ENCODE measurements at places on chromosomes 6 and 20.

GRCh38 chr20:43691928-43692524, 25.1 kb downstream of the MYBL2 start:
- DNase-seq = peak; percentile 52

- peak; percentile 16 for DNase-seq
These were observed 9.2 kb downstream of the ZHX3 start for GRCh38 chr20:41308290-41308711.

DNA sequence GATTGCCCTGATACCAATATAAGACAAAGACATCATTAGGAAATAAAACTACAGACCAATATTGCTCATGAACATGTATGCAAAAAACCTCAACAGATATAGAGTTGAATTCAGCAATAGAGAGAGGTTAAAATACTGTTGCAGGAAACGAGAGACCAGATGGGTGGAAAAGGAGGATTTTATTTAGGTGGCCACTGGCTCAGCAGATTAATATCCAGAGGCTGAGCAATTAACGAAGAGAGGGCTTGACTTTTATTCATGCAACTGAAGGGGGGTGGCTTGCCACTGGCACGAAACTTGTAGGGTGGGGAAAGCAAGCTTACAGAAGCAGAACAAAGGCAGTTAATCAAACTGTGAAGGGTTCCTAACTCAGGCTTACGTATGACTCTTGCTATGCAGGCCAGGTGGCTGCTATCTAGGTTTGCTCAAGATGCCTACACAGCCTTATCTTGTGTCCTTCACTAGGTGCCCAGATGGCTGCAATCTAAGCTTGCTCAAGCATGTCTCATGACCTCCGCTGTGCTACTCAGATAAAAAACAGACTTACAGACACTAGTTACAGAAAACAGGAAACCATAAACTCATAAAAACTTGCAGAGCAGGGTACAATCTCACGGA, 126.4 kb downstream of the MMUT start:
- DNase-seq = no peak

DNA sequence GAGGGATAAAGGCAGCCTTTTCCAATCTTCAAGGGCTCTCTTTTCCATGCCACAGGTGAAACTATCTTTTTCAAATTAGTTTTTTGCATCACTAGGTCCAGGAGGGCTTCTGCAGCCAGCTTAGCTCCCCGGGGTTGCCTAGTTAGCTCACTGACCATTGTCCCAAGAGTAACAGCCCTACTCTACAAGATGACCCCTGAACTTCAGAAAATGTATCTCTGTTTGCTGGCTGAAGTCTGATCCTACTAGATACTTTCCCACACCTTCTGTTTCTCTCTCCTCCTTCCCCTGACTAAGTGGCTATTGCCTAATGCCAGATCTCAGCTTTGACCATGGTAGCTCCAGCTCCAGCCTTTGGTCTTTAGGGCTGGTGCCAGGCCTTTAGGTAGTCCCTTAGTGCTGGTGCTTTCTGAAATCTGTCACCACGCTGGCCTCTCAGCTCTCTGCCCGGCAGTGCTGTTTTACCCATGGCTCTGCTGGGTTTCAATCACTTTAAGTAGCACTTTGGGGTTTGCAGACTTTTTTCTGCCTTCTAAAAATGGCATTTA, 255.1 kb downstream of the RNGTT start:
- DNase-seq = no peak

- no peak for DNase-seq
These were observed 67.8 kb downstream of the GFOD1 start for GRCh38 chr6:13419422-13420195.

GRCh38 chr6:41713650-41714291, 21.6 kb downstream of the TFEB start:
- DNase-seq = peak; percentile 52

DNA sequence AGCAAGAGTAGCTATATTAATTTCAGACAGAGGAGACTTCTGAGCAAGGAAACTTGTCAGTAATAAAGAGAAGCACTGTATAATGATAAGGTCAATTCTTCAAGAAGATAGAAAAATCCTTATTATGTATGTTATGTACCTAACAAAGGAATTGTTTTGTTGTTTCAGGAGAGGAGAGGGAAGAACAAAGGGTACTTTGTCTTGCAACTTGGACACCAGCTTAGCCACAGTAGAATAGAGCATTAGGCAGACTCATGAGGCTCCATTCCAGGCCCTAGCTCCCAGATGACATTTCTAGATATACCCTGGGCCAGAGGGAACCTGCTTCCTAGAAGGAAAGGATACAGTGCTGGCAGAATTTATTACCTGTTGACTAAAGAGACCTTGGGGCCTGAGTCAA, 6.5 kb upstream of the NUS1 start:
- no peak for DNase-seq

GRCh38 chr20:1905009-1905408, 9.8 kb downstream of the SIRPA start:
- DNase-seq = no peak

DNA sequence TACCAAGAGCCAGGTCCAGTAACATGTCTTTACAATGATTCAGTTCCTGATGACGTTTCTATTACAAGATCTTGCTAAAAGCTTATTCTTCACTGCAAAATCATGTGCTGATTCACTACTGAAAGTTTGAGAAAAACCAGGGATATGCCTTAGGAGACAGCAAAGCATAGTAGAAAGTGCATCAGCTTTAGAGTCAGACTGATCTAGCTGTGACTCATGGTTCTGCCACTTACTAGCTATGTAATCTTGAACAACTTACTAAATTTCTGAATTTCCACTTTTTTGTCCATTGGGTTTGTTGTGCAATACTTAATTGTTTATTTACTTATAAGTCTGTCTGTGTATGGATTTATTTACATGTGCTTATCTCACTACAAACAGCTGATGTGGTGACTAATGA, 198.5 kb upstream of the RSPO3 start:
- peak; percentile 29 for DNase-seq

GRCh38 chr6:41338659-41339058, 3.3 kb downstream of the NCR2 start:
- DNase-seq = no peak

DNA sequence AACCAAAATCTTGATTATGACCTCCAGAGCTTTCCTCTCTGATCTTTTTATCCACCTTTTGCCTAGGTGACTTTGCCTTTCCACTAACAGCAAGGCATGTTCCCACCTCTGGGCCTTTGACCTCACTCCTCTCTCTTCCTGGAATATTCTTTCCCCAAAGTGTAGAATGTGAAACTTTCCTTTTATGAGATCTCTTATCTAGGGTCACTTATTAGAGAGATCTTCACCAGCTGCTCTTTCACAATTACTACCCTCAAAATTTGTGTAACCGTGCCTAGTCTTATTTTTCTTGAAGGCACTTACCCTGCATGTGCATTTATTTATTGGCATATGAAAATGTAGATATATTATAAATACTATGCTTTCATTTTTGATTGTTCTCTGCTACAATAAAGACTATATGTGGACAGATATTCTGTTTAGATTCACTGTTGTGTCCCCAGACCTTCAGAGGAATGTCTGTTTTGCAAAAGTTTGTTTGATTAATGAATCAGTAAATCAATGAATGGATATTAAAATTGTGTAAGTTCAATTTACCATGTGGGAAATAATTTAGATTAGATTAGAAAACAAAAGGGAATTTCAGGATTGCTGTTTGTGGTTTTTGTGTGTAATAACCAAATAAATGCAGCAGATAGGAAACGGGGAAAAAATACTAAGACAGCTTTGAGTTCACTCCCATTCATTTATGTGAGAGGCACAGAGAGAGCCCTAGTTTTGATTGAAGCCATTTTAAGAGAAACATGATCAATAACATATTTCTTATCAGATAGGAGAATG, 207.0 kb downstream of the ADGB start:
- DNase-seq = no peak

- DNase-seq = no peak
These were observed 38.2 kb upstream of the SUPT3H start for GRCh38 chr6:45415788-45416518.

- DNase-seq = peak; percentile 73
These were observed 182.7 kb upstream of the SALL4 start for GRCh38 chr20:51985013-51985415.

DNA sequence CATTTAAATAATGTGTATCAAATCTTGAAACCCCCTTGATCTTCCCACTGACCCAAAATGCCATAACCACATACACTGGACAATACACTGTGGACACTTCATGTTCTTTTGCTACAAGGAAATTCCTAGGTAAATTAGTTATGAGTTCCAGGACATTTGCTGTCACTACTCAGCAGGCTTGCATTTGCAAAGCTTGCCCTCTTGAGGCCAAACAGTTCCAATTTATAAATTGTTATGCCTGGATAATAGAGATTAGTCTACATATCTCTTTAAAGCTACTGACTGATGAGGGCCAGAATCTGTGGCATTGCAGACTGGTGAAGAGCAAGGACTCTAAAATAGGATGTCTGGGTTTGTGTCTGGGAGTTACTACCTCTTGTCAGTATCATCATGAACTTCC, 17.4 kb upstream of the RAB32 start:
- no peak for DNase-seq

GRCh38 chr6:130928158-130928912, 101.1 kb downstream of the SMLR1 start:
- DNase-seq = no peak

DNA sequence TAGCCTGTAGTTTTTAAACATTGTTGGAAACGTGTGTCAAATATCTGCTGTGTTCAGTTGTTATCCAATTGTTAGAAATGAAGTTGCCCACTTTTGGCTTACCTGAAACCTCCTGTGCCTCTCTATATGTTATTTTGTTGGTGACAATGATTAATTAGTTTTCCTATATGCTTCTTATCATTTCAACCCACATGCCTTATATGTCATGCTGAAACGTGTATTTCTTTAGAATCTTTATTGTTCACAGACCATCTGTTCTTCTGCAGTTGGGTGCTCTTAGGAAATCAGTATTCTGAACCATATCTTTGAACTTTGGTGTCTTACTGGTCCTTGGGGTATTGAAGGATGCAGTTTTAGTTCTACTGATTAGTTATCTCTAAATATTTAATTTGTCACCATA, 91.2 kb upstream of the SCGN start:
- DNase-seq = no peak

GRCh38 chr6:27111743-27112142, 135.8 kb upstream of the PRSS16 start:
- no peak for DNase-seq

DNA sequence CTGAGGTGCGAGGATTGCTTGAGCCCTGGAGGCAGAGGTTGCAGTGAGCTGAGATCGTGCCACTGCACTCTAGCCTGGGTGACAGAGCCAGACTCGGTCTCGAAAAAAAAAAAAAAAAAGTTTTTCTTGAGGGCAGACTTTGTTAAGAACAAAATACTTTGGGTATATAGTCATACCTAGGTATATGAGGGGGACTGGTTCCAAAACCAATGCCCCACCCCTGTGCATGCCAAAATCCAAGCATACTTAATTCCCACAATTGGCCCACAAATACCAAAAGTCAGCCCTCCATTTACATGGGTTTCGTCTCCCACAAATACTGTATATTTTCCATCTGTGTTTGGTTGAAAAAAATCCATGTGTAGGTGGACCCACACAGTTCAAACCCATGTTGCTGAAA, 119.9 kb downstream of the INSM1 start:
- no peak for DNase-seq

DNA sequence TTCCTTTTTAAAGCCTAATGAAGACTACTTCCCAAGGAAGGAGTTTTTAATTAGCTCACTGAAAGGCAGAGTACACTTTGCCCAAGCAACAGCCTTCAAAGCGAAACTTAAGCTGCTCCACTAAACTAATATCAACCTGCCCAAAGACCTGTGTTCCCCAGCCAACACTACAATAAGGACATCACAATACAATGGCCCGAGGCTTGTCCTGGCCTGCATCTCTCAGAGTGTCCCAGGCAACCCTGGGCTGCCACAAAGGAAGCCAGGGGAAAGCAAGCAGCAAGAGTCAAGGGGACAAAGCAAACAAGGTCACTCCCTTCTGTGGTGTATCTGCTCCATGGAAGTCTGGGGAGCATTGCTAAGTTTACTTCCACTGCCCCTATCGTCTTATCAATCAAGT, 52.3 kb downstream of the PIGU start:
- no peak for DNase-seq

DNA sequence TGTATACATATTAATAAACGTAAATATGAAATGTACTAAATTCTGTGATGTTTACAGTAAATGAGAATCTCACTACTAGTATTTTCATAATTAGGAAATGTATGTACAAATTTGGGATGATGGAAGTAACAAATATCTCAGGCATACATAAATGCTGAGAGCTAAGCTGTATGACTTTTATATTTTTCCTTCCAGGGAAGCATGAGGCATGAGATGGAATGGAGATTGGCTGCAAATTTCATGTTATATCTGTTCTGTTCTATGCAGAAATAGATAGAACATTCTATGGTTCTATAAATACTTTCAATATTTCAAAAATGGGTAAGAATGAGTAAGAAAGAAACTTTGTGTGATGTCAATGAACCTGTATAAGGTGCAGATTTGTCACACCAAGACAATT, 335.2 kb downstream of the KHDRBS2 start:
- no peak for DNase-seq

DNA sequence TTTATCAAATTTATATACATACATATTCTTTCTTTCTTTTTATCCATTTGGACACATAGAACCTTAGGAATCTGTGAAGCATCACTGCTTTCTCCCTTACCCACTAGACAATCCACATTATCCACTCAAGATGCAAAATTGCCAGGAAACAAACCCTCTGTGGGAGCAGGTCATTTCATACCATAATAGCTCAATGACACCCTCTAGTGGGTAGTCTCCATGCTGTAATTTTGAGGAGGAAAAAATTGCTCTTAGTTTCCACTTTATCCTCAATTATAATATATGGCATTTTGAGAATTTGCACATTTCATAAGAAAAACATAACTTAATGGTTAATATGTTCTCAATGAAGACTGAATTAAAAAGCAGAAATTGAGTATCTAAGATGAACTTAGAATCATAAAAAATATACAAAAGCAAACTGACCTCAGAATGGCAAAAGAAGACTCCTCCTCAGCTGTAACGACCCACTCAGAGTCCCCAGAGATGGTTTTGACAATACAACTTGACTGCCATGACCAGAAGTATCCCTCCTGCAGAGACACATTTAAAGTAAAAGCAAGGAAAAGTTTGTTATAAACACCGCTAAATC, 164.1 kb downstream of the FRK start:
- no peak for DNase-seq

- DNase-seq = peak; percentile 39
These were observed 8.6 kb downstream of the CD83 start for GRCh38 chr6:14126191-14126590.

GRCh38 chr6:2746557-2747061, 4.1 kb downstream of the MYLK4 start:
- no peak for DNase-seq
